Endothelial cell (in vitro differentiated cells): ENCODE measurements at places on chromosomes 13 and 19. TPM values are rescaled to one million over a fixed set of nuclear protein-coding genes. Genes with fewer than 3 reads are reported as not detected.

TGFBR3L gene
- total RNA-seq = not detected

SPACA4 gene
- total RNA-seq = not detected

IGFL2 gene
- not detected for total RNA-seq

ZNF547 gene
- total RNA-seq = 4.8 TPM

EXOSC5 gene
- 15.2 TPM for total RNA-seq

HRC gene
- 0.72 TPM for total RNA-seq

CA11 gene
- 11.9 TPM for total RNA-seq

TNFSF11 gene
- total RNA-seq = 0.21 TPM

CEACAM7 gene
- total RNA-seq = not detected

TSSK6 gene
- total RNA-seq = 2.7 TPM

PSG6 gene
- total RNA-seq = not detected

NEK3 gene
- 82.4 TPM for total RNA-seq

BST2 gene
- total RNA-seq = 97.8 TPM

ZNF544 gene
- total RNA-seq = 44.3 TPM

ATP4A gene
- total RNA-seq = not detected

ANGPTL4 gene
- total RNA-seq = 14.3 TPM

NR2F6 gene
- 69.9 TPM for total RNA-seq

RASAL3 gene
- 1.5 TPM for total RNA-seq

FGF9 gene
- total RNA-seq = 0.90 TPM

HSPB6 gene
- not detected for total RNA-seq

SIGLEC14 gene
- total RNA-seq = 0.21 TPM

CEACAM4 gene
- total RNA-seq = not detected

ZBTB45 gene
- 22.2 TPM for total RNA-seq

OVOL3 gene
- total RNA-seq = not detected
